Regular cardiac myocyte (primary cell): ENCODE measurements at places on chromosomes 4 and X. TPM values are rescaled to one million over a fixed set of nuclear protein-coding genes. Genes with fewer than 3 reads are reported as not detected.

EXOC1L gene
- not detected in 2 replicates for total RNA-seq

WDR45 gene
- total RNA-seq, result 29.3 and 31.2 TPM in 2 replicates

AFP gene
- 0.38 and 0.85 TPM in 2 replicates for total RNA-seq

ADRA2C gene
- 0.85 and 1.9 TPM in 2 replicates for total RNA-seq

HSPA4L gene
- total RNA-seq, result 15.7 and 21.7 TPM in 2 replicates

C4orf54 gene
- total RNA-seq, result not detected in 2 replicates

MAD2L1 gene
- 5.4 and 39.5 TPM in 2 replicates for total RNA-seq

MAGEA1 gene
- total RNA-seq, result not detected in 2 replicates

MEPE gene
- not detected in 2 replicates for total RNA-seq

IL21 gene
- total RNA-seq, result not detected in 2 replicates

OTC gene
- not detected in 2 replicates for total RNA-seq

PAGE2 gene
- total RNA-seq, result not detected in 2 replicates

PLXNA3 gene
- 16.3 and 23.8 TPM in 2 replicates for total RNA-seq

PKD2 gene
- total RNA-seq, result 53.5 and 108 TPM in 2 replicates

CENPVL2 gene
- total RNA-seq, result not detected in 2 replicates

ZNF732 gene
- 0.28 and 1.2 TPM in 2 replicates for total RNA-seq

DAPP1 gene
- not detected in 2 replicates for total RNA-seq

EXOC1 gene
- total RNA-seq, result 39.9 and 50.7 TPM in 2 replicates

TMEM255A gene
- under 0.01 TPM in 1 of 2 replicates, not detected in the other for total RNA-seq

BTK gene
- total RNA-seq, result not detected in 2 replicates

FAM9B gene
- not detected in 2 replicates for total RNA-seq

CPE gene
- 33.5 and 294 TPM in 2 replicates for total RNA-seq

HMX1 gene
- total RNA-seq, result under 0.01 TPM in 1 of 2 replicates, not detected in the other

ATP2B3 gene
- not detected in 2 replicates for total RNA-seq

LRRC66 gene
- total RNA-seq, result 0.28 and 0.38 TPM in 2 replicates

NAP1L3 gene
- 6.5 and 7.9 TPM in 2 replicates for total RNA-seq

F11 gene
- total RNA-seq, result not detected in 2 replicates

ADH1B gene
- total RNA-seq, result 0.38 and 0.85 TPM in 2 replicates

NFKB1 gene
- 21.7 and 29.1 TPM in 2 replicates for total RNA-seq

SSX2 gene
- total RNA-seq, result not detected in 2 replicates

WDR17 gene
- total RNA-seq, result 0.58 and 1.7 TPM in 2 replicates

ARMCX1 gene
- total RNA-seq, result 45.4 and 63.1 TPM in 2 replicates

ARSJ gene
- total RNA-seq, result 51.3 and 65.8 TPM in 2 replicates

UCHL1 gene
- total RNA-seq, result 616 and 687 TPM in 2 replicates

S100P gene
- not detected in 2 replicates for total RNA-seq

SULT1B1 gene
- total RNA-seq, result 0.28 and 7.7 TPM in 2 replicates

ANK2 gene
- 15.5 and 50.2 TPM in 2 replicates for total RNA-seq

TMPRSS11D gene
- total RNA-seq, result not detected in 2 replicates

AKAP14 gene
- total RNA-seq, result not detected in 2 replicates

PRR32 gene
- total RNA-seq, result not detected in 2 replicates

GAGE12H gene
- total RNA-seq, result not detected in 2 replicates

S100G gene
- not detected in 2 replicates for total RNA-seq

FAT4 gene
- 4.4 and 11.6 TPM in 2 replicates for total RNA-seq

PGAM4 gene
- total RNA-seq, result not detected in 2 replicates

SPP1 gene
- total RNA-seq, result 10.7 and 26.5 TPM in 2 replicates

TEC gene
- 0.19 and 1.1 TPM in 2 replicates for total RNA-seq

COX7B gene
- 432 and 451 TPM in 2 replicates for total RNA-seq
